ENCODE measurements at places on chromosomes 6 and 20. TPM values are rescaled to one million over a fixed set of nuclear protein-coding genes. Genes with fewer than 3 reads are reported as not detected.

GRCh38 chr6:111353912-111354462, 129.0 kb downstream of the REV3L start:
- no peak for DNase-seq

Gene CNBD2
- total RNA-seq: 3.6 TPM

Gene CGA
- total RNA-seq: not detected

Gene LINC00237
- not detected for total RNA-seq

Gene C6orf141
- not detected for total RNA-seq

Gene FAM217A
- total RNA-seq: not detected

- DNase-seq: no peak
These were observed 149.1 kb downstream of the ZDHHC14 start for GRCh38 chr6:157530126-157530525.

Gene SIRPD
- total RNA-seq: not detected

GRCh38 chr20:1224205-1224890, 1.5 kb upstream of the RAD21L1 start:
- no peak for DNase-seq

DNA sequence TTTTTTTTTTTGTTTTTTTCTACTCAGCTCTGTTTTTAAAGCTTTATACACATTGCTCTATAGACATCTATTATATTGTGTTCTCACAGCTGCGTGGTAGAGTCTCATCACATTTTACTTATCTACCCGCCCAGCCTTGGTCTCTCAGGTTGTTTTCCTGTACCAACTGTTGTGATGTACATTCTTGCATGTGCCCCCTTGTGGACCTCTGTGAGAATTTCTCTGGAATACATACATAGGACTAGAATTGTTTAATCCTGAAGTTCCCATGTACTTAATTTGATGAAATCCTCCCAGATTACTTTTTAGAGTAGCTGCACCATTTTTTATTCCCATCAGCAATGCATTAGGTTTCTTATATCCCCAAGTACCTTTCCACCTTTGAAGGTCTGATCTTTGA, 40.4 kb upstream of the TINAG start:
- no peak for DNase-seq

Gene SGK2
- not detected for total RNA-seq

- DNase-seq: no peak
These were observed 9.2 kb downstream of the CPNE5 start for GRCh38 chr6:36829919-36830544.

GRCh38 chr20:59567585-59568508, 36.5 kb upstream of the PHACTR3 start:
- no peak for DNase-seq

DNA sequence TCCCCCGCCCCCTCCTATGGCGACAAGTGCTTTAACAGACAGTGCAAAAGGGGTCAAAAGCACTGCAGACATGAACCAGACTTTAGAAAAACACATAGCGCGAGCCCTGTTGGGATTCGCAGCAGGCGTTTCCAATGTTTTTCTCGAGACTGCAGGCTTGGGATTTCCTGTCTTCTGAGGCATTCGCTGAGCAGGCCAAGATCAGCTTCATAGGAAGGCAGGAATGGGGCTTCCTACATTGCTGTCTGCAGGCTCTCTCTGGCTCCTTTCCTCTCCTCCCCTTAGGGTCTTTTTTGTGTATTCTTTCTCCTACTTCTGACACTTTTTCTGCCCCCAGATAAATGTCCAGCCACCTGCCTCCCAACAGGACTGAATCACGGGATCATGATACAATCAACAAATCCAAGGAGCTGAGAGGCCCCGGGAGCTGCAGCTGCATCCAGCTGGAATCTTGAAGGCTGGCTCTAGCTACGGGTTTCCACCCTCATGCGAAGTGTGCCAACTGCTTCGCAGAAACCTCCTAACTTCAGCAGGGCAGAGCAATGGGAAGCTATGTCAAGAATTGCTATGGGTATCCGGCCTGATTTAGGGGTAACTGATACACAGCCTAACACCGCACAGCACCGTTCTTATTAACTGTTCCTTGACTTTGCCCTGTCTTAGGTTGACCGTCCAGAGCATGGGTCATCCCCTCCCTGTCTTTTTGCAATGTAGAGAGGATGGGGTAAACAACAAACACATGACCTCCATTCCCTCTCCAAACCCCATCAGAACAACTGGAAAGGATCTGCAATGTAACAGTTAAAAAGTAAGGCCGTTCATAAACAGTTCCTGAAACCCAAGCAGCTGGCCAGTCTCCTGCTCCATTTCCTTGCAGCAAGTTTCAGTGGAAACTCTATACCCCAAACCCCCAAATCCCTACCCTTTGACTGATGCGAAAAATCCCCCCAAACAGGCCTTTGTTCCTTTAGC, 31.5 kb downstream of the SNX5 start:
- DNase-seq: no peak

Gene GJA10
- total RNA-seq: not detected

Gene TRIM31
- total RNA-seq: not detected

Gene POU5F1
- total RNA-seq: not detected

DNA sequence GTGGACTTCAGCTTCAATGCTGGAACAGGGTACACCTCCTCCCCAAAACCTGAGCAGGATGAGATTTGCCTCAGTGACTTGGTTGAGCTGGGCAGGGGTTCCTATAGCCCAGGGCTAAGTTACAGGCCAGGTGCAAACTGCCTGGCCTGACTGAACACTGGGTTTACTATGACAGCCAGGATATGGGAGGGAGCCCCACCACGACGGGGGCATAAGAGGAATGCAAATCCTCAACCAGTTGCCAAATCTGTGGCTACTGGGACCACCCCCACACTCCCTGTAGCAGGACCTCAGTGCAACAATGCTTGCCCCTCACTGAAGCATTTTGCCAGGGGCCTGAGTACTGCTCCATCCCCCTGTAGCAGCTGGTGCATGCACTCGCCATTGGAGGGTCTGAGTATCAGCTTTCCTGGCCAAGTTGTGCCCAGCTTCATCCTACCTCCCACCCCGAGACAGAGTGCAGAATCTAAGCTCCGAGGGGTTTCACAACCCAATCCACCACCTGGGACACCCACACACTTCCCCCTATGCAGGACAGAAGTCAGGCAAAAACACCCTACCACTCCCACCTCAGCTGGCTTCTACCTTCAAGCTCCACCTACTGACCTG, 27.6 kb downstream of the TREML4 start:
- DNase-seq: no peak

DNA sequence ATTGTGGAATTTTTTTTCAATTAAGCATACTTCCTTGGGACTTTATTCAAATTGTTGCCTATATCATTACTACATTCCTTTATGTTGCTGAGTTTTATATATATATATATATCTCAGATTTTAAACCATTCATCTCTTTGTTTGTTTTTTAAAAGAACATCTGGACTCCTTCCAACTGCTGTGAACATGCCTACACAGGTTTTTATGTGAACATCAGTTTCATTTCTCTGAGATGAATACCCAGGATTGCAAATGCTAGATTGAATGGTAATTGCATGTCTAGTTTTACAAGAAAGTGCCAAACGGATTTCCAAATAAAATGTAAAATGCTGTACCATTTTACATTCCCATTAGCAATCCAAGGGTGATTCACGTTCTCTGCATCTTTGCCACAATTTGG, 1289.3 kb downstream of the HACE1 start:
- DNase-seq: no peak

GRCh38 chr20:47241345-47241781, 115.1 kb downstream of the ZMYND8 start:
- DNase-seq: peak; percentile 73

DNA sequence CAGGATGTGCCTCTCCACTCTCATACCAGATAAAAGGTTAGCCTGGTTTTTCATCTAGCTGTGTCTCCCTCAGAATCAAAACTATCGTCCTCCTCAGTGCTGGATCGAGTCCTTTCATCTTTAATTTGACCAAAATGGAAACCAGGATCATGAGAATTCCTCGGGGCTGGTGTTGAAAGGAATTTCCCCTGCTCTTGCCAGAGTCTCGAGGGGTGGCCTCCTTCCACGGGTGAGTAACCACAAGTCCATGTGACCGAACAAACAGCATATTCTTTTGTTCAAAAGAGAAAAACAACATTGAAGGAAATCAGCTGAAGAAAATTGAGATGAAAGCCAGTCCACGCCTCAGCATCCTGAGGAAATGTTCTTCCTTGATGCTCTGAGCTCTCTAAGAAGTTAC, 165.9 kb upstream of the CDYL start:
- peak; percentile 86 for DNase-seq

DNA sequence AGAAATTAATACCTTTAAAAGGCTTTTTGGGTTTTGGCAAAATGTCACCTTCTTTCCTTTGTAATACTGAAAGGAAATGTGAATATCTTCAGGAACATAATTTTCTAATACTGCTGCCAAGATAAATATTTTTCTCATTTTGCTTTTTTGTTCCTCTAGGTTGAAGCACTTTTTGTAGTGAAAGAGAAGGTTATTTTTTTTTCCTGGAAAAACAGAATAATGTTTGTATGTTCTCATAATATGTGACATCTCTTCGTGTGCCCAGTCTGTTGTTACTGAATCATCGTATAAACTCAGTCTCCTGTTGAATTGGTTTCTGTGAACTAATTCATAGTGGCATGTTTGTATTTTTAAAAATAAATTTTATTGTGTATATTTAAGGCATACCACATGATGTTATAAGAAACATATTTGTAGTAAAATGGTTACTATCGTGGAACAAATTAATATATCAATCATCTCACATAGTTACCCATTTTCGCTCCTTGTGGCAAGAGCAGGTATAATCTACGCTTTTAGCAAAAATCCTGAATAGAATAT, 74.4 kb downstream of the SH3BGRL2 start:
- DNase-seq: no peak

DNA sequence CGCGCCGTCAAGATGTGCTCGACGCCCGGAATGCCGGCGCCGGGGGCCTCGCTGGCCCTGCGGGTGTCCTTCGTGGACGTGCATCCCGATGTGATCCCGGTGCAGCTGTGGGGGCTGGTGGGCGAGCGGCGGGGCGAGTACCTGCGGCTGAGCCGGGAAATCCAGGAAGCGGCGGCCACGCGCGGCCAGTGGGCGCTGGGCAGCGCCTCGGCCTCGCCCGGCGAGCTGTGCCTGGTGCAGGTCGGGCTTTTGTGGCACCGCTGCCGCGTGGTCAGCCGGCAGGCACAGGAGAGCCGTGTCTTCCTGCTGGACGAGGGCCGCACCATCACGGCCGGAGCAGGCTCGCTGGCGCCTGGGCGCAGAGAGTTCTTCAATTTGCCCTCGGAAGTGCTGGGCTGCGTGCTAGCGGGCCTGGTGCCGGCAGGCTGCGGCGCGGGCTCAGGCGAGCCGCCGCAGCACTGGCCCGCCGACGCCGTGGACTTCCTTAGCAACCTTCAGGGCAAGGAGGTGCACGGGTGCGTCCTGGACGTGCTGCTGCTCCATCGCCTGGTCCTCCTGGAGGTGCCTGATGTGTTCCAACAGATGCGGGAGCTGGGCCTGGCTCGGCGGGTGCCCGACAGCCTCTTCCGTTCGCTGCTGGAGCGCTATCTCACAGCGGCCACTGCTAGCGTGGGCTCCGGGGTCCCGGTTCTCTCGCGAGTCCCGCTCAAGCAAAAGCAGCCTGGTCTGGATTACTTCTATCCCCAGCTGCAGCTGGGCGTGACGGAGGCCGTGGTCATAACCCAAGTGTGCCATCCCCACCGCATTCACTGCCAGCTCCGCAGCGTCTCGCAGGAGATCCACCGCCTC, 656 bp downstream of the TDRD6 start:
- no peak for DNase-seq

DNA sequence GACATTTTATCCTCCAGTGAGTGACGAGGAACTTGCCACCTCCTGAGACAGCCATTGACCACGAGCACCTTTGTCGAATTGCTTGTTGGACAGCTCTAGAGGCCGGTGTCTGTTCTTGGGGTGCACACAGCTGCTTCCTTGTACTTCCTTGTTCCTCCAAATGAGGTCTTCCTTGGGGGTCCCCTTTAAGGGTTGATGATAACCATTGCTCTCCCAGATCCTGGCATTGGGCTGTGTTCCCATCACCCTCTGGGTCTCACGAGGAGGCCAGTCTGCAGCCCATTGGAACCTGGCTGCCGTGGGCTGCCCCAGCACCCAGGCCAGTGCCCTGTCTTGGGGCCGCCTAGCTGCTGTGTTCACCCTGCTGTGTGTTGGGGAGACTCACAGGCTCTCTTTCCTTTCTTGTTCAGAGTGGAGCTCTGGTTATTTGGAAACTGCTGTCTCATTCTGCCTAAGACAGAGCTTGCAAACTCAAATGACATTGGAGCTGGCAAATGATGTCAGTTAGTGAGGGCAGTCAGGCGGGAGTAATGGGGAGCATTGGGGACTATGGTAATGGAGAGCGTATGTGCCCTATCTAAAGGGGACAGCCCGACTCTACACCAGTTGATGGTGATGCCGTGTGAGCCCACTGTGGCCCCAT, 25.7 kb downstream of the PPP1R16B start:
- DNase-seq: no peak

Gene SNPH
- 3.3 TPM for total RNA-seq

Gene TSHZ2
- not detected for total RNA-seq

DNA sequence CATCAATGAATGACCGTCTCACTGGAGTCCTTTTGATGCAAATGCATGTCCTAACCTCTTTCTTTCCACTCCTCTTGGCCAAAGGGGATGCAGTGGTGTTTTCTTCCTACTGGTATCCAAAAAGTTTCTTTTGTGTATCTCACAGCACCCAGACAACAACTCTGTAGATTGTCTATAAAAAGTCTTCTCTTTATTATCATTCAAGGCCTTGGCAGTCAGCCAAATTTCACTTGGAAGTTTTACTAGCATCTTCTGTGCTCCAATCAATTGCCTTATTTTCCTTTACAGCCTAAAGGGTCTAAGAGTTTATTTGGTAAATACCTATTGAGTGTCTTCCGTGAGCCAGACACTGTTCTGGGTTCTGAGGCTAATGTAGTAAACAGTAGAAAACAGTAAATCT, 150.2 kb upstream of the RNF217 start:
- DNase-seq: no peak

Gene CDH4
- total RNA-seq: not detected

Gene MAN1A1
- 1.3 TPM for total RNA-seq

DNA sequence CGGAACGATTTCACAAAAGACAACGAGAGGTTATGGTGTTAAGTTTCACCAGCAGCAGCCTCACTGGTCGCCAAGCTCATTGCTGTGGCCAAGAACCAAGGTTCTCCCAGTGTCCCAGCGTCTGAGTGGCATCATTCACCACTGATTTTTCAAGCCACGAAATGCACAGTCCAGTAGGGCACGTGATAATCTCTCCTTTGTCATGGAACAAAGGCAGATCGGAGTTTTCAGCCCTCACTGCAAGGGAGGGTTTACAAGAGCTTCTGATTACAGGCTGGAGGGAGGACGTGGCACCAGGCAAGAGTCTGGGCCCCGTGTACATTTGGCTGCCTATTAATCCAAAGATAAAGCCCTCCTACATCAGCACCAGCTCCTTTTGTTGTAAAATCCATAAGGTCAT, 2.0 kb downstream of the CD24 start:
- no peak for DNase-seq

Measured in SJSA1 (cell line).